Activated naive CD4-positive, alpha-beta T cell treated with Interleukin-2 at 50 U/mL for 16 hours (primary cell): ENCODE measurements at places on chromosomes 2 and 18.
A peak's percentile ranks its signal among the peaks of the same experiment; 100 is the strongest.

DNA sequence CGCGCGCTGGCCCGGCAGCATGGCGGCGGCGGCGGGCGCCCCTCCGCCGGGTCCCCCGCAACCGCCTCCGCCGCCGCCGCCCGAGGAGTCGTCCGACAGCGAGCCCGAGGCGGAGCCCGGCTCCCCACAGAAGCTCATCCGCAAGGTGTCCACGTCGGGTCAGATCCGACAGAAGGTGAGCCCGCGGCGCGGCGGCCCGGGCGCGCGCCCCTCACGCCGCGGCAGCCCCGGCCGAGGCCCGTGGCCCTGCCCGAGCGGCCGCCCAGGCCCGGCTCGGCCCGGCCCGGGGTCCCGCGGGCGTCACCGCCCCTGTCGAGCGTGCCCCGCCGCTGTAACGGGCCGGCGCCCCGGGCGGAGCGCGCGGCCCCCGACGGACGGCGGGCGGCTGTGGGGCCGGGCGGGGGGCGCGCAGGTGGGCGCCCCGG, 218 bp downstream of the DGKD start:
- DNase-seq, result no peak

DNA sequence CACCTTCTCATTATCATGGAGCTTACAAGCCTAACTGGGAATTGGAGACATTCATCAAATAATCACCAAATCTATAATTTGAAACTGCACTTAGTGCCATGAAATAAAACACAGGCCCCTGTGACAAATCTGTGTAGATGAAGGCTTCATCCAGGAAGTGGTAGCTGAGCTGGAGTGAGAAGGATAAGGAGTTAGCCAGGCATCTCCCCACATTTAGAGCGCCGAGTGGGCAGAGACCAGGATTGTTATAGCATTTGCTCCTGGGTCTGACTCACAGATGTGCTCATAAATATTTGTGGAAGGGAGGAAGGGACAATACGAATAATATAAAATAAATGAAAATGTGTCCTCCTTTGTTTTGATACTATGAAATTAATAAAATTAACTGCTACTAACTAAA, 2.5 kb upstream of the MAT2A start:
- DNase-seq, result no peak

GRCh38 chr2:38374984-38375383, 2.1 kb downstream of the ATL2 start:
- DNase-seq, result no peak

GRCh38 chr2:138713069-138713496, 67.1 kb downstream of the NXPH2 start:
- DNase-seq, result no peak

GRCh38 chr2:189248141-189248540, 68.6 kb upstream of the COL5A2 start:
- DNase-seq, result no peak

DNA sequence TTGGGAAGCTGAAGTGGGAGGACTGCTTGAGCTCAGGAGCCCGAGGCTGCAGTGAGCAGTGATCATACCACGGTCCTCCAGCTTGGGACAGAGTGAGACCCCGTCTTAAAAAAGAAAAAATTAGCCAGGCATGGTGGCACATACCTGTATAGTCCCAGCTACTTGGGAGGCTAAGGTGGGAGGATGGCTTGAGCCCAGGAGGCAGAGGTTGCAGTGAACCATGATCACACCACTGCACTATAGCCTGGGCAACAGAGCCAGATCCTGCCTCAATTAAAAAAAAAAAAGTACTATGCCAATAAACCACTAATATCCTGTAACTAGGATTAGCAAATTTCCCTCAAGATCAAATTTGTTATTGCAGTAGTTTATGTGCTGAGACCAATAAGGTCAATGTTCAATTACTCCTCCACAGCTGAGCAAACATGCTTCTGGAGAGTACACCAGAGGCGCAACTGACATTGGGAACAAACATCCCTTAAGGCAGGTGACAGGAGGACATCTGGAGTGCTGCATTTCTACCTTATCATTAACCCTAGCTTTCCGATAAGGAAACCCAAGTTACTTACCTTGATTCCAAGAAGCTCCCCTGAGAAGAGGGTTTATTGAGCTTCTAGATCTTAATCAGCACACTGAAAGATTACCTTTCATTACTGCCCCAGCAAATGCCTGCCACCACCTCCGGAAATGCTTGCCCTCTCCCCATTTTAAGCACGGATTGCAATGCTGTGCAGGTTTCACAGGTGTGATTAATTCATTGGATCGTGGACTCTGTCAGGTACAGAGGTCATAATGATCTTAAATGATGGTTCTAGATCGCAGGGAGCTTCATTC, 26.2 kb downstream of the MGAT4A start:
- DNase-seq, result no peak

DNA sequence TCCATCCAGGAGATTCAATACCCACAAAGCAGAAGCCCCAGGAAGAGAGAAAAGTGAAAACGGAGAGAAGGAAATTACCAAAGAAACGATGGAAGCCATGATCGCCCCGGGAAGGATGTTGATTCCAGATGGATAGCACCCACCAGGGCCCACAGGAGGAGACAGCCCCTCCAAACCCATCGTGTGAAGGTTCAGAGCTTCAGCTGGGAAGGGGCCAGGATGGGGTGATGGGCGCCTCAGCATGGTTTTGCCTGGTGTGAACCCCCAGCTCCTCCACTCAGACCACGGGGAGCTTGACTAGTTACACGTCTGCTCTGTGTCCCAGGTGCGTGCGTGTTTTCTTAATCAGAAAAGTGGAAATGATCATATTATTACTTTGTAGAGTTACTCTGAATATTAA, 264.5 kb downstream of the EIPR1 start:
- no peak for DNase-seq

- no peak for DNase-seq
Observed at GRCh38 chr18:27860701-27861107, 316.2 kb downstream of the CDH2 start.

GRCh38 chr2:144208924-144209323, 311.0 kb downstream of the ZEB2 start:
- DNase-seq, result no peak

- no peak for DNase-seq
Observed at GRCh38 chr2:54909001-54909400, 141.2 kb downstream of the RTN4 start.

GRCh38 chr2:60320724-60321123, 232.7 kb downstream of the BCL11A start:
- no peak for DNase-seq

DNA sequence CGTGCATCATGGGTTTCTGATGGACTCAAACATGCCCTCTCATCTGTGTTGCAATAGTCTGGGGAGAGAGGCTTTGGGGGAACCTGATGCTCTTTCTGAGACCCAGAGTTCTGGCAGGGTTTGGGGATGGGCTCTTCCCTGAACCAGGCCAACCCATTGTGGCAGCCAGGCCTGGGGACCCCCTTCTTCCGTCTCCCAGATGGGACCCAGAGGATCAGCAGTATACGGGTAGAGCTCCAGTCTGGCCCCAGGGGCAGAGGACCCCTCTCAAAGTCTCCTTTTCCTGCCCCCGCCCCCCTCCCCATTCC, 333.7 kb downstream of the DYSF start:
- DNase-seq, result no peak

DNA sequence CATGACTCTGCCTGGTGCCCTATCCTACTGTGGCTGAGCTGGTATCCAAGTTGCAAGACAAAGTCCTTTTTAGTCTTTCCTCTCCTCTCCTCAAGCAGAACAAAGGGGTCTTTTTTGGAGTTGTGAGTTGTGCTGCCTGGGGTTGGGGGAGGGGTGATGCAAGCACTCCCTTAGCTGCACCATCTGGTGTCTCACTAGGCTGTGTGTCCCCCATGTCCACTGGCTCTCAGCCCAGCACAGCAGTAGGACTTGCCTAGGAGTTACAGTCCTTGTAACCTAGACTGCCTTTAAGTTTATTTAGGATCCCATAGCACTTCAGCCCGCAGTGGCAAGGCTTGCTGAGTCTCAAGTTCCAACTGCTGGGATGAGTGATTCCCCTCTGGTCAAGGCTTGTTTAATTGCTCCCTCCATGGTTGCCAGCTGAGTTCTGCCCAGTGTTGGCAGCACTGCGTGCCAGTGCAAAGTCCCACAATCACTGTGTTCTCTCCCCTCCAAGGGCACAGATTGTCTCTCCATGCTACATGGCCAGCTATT, 13.2 kb upstream of the ILKAP start:
- DNase-seq, result no peak

DNA sequence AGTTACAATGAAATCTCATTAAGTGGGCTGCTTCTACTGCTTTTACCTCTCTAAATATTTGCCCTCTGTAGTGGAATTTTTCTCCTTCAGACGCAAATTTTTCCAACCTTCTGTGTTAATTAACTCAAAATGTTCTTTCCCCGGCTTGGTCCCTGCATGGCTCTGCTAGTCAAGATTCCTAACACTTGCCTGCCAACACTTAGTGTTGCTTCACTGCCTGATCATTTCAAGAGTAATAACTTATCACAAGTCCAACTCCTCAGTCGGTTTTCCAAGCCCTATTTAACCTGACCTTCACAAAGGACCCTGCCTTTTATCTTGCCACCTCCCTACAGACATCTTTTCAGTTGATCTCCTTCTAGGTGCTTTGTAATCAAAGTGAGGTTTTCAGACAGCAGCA, 142.7 kb downstream of the HRH4 start:
- DNase-seq, result no peak

- no peak for DNase-seq
Observed at GRCh38 chr2:98583276-98583675, 25.0 kb downstream of the COA5 start.

DNA sequence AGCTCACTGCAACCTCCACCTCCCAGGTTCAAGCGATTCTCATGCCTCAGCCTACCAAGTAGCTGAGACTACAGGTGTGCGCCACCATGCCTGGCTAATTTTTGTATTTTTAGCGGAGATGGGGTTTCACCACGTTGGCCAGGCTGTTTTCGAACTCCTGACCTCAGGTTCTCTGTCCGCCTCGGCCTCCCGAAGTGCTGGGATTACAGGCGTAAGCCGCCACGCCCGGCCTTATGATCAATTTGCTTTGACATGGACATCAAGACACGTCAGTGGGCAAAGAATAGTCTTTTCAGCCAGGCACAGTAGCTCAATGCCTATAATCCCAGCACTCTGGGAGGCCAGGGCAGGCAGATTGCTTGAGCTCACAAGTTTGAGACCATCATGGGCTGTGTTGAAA, 48.0 kb upstream of the CABYR start:
- no peak for DNase-seq

GRCh38 chr2:170214309-170214948, 36.5 kb downstream of the MYO3B start:
- no peak for DNase-seq

- DNase-seq, result peak; percentile 12
Observed at GRCh38 chr2:100588071-100588786, 25.4 kb downstream of the PDCL3 start.

- DNase-seq, result no peak
Observed at GRCh38 chr18:69622184-69622583, 221.5 kb downstream of the DOK6 start.

- no peak for DNase-seq
Observed at GRCh38 chr2:112239862-112240261, 15.0 kb downstream of the ZC3H8 start.

DNA sequence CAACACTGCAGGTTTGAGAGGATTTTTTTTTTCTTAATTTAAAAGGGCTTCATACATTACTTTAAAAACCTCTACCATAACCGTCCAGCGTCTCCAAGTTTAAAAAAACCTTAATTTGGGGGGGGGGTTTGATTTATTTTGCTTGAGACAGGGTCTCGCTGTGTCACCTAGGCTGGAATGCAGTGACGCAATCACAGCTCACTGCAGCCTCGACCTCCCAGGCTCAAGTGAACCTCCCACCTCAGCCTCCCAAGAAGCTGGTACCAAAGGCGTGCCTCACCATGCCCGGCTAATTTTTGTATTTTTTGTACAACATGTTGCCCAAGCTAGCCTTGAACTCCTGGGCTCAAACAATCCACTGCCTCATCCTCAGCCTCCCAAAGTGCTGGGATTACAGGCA, 36.9 kb downstream of the ADAM17 start:
- no peak for DNase-seq

DNA sequence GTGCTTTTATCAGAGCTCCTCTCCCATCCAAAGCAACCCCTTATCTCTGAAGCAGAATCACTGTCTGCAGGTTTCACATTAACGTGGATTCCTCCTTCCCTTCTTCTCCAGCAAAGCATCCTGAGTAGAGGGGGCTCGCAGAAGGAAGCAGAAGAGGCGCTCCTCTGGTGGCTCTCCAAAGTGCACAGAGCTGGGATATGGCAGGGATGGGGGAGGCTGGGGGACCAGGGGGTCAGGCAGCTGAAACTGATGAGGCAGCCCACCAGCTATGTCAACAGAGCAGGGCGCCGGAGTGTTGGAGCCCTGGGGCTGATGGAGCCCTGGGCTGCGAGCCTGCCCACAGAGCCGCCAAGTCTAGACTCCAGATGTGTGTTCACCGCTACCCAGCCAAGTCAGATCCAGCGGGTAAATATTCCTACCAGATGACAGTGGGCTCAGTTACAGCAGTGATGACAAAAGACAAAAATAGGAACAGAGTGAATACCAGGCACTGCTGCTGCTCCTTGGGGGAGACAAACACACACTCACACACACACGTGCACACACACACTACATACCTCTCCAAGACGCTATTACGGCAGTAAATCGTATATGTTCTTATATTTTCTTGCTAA, 678.3 kb upstream of the ID2 start:
- no peak for DNase-seq

DNA sequence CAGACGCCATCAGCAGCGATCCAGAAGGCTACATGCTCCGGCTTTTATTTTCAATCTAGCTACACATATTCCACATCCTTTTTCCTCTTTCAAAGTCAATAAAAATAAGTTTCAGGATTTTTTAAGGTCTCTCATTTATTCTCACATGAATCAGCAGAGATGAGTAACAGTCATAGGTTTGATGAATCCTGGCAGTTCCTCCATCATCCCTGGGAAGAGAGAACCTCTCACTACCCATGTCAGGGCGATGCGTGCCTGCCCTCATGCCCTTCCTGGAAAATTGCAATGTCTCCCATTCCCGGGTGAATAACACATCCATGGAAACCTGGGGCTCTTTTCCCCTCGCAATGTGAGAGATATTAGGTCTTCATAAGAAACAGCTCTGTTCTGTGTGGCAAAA, 301.1 kb upstream of the SMIM21 start:
- no peak for DNase-seq

- DNase-seq, result no peak
Observed at GRCh38 chr2:64500549-64500948, 23.6 kb upstream of the AFTPH start.

- no peak for DNase-seq
Observed at GRCh38 chr2:21291426-21291825, 167.7 kb downstream of the TDRD15 start.
